ENCODE measurements at places on chromosomes 3 and 15.

DNA sequence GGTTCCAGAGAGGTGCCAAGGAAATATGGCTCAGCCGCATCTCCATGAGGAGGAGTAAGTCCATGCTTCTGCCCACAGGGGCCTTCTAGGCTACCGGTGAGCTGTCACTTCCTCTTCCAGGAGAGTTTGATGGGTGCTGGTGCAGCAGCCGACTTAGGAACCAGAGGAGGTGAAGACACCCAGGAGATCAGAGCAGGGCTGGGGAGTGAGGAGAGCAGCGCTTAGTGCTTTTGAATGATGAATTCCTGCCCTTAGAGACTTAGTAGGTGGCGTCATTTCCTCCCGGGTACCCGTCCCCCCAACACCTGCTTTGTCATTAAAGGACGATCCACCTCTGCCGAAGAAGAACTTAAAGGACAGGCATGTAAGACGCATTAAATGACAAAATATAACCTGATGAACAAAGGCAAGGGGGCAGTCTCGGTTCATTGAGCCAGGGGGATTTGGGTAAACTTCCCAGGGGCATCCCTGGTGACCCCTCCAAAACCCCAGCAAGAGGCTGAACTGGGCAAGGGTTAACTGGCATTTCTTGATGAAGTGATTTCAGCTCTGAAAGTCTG lies 67.6 kb downstream of the HES1 start:
- DNase-seq, result no peak

GRCh38 chr3:13839726-13840340 lies 40.0 kb downstream of the WNT7A start:
- DNase-seq, result no peak

DNA sequence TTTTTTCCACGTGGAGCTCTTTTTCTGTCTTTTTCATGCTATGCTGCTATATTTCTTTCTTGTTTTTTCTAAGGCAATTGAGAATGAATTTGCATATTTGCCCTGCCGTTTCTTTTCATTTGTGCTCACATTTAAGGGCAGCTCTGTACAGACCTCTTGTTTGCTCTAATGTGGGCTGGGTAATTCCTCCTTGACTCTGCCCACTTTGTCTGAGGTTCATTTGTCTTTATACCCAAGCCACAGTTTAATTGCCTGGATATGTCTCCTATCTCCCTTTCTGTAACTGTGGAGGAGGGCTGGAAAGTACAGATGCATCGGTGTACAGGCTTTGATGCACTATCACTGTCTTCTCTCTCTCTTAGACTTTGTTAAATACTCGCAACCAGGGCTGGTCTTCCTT lies 195.9 kb downstream of the EPHB1 start:
- no peak for DNase-seq

- DNase-seq, result no peak
Observed at GRCh38 chr3:131988209-131988608, 46.6 kb downstream of the CPNE4 start.

DNA sequence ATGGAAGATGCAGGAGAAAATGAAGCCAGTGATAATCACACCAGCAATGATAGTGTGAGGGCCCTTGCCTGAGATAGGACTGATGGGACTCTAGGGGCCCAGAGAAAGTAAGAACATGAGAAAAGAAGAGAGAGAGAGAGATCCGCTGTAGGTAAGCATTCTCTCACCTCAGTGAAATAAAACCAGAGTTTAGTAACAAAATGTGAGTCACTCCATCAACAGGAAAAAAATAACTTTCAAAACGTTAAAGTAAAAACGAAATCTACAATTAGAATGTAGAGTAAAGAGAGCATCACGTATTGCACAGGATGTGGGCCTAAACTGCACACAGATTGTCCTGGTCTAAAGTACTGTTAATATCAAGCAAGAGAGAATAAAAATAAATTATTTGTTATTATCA lies 6.8 kb upstream of the PRSS50 start:
- DNase-seq, result no peak

- peak; percentile 64 for DNase-seq
Observed at GRCh38 chr3:49244581-49245205, 32.3 kb downstream of the C3orf62 start.

DNA sequence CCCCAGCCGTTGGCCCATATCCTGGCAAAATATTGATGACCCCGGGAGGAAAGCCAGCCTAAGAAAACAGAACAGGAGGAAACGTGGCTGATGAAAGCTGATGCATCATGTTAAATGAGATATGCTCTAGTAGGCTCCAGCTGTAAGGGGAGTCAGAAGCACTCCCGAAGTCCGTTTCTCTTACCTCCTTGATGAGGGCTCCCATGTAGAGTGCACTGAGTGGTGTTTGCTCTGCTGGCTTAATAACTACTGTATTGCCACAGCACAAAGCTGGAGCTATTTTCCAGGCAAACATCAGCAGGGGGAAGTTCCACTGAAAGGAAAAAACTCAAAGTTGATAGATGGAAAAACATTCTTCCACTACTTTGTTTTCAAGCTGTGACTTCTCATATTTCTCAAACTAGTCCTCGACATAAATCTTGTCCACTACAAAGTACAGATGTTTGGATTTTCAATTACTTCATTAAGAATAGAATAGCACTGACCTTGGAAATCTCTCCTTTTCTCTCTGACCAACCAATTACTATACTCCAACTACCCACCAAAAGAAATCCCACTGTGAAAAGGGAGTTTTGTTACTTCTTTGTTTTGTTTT lies 72.7 kb downstream of the ALDH1A2 start:
- DNase-seq, result no peak

DNA sequence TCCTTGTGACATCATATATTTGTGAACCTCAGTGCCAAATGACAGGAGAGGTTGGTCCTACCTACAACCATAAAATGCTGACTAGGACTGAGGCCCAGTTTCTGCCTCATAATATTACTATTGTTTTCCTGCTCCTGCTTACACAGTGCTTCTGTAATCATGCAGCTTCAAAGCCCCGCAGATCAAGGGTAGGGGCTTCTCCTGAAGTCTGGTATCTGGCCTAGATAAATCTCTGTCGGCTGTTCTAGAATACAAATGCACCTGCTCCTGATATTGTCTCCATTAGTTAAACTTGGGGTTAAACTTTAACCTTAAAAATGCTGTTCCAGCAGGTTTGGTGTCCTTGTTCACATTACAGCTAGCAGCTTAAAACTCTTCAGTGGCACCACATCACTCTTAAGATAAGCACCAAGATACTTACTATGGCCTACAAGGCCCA lies 552.4 kb downstream of the TUSC7 start:
- no peak for DNase-seq

DNA sequence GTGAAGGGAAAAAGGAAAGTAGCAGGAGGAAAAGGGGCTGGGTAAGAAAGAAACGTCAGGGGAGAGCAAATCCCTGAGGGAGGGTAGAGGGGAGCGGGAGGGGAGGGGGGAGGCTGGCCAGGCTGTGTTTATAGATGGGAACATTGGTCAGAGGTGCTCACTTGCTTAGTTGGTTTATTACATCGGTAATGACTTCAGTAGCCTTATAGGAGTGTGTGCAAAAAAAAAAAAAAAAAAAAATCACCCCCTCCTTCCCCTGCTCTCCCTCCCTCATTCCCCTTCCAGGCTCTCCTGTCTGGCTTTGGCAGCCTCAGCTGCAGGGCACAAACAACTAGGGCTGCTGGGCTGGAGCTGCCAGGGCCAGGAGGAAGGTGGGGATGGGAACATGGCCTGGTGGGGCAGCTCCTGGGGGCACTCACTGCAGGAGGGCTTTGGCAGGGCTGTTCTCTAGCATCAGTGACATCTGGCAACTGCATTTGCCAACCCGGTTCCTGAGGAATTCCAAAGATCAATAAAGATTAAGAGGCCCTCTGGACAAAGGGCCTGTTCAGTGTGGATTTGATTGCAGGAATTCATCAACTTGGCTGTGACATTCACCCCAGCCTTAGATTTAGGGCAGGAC lies 334.5 kb upstream of the FRG2C start:
- no peak for DNase-seq

- DNase-seq, result no peak
Observed at GRCh38 chr3:30297112-30297511, 309.3 kb upstream of the TGFBR2 start.

- DNase-seq, result no peak
Observed at GRCh38 chr15:63403254-63403945, 21.8 kb upstream of the CA12 start.

DNA sequence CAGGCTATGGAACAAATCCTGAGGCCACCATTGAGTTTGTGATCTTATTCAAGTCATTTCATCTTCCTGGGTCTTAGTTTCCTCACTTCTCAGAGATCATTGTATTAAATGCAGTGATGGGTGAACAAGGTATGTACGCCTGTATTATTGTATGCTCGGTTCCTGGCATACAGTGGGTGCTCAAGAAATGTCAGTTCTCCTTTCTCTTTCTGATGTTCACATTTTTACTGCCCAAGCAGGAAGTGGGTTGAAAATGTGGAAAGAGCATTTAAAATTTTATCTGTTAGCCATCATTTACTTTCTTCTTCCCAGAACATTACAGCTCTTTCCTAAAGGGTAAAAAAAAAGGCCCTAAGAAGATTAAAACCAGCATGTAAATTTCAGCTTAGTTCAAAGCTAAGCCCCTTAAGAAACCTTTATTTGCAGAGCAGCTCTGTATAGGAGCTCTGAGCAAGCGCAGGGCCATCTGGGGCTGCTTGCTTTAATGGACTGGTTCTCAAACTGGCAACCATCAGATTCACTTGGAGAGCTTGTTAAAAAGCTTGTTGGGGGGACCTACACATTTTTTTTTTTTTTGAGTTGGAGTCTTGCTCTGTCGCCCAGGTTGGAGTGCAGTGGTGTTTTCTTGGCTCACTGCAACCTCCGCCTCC lies 179.4 kb downstream of the CHST2 start:
- no peak for DNase-seq

DNA sequence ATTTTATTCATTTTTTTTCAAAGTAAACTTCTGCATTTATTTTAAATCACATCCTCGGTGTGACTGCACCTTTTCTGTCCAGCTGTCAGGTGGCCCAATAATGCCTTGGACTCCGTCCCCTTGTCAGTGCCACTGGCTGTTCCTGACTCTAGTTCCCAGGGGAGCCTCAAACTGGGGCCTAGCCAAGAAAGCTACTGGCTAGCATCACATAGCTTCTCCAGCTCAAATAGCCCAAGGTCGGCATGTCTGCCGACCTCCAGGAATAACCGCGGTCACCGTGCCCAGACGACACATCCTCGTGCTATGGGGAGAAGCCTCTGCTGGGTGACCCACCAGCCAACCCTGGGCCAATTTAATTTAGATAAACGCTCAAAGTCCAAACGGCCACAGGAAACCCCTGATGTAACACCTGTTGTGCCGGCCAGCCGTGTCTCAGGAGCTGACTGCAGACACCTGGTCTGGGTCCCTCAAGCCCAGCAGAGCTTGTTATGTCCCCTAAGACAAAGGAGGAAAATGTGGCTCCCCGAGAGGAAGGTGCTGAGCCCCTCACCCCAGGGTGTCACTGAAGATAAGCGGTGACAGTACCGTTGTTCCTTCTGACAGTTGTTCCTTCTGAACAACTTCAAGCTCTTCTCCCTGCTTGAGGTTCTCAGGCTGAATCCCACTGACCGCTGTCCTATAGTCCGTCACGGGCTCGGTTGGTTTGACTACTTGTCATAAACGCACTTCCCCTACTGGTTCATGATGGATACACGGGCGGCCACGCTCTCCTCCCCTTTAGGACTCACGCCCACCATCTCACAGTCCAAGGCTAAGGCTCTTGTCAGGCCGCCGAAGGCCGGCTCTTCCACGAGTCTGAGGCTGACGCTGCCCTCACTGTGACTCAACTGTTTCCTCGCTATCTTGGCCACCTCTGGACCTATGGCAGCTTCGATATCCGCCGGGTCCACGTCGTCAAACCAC lies 126.2 kb downstream of the KLF13 start:
- no peak for DNase-seq

DNA sequence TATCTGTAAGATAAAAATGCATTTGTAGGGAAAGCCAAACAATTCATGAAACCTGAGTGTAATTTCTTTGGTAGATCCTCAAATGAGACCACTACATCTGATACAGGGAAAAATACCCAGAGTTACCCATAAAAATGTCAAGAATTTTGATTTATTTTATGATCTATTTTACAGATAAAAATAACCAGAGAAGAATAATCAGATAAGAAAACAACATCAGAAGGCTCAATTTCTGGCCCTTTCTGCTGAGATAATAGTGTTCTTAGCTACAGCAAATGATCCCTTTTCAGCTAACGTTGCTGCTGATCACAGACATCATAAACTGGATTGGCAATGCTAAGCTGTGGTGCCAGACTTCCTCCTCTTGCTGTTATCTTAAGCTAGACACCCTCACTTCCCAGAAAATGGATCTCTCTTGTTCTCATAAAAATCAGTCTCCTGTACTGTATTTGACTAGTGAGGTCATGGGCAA lies 21.3 kb upstream of the TMEM108 start:
- no peak for DNase-seq

DNA sequence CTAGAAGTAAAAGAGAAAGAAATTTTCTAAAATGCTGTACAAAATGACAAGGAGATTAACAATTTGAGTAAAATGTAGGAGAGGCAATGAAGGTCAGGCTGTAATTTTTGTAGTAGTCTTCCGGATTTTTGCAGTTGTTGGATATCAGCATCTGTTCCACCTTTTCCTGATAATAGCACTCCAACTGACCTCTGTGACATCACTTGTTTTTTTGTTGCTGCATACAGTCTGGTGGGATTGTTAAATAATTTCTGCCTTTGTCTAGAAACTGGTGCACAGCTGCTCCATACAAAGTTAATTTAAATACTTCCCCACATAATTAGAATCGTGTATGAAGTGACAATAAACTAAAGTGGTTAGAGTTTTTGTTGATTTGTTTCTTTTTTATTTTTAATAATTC lies 731.4 kb downstream of the PLOD2 start:
- no peak for DNase-seq

GRCh38 chr3:95302044-95302443 lies 1239.2 kb downstream of the NSUN3 start:
- peak; percentile 90 for DNase-seq

DNA sequence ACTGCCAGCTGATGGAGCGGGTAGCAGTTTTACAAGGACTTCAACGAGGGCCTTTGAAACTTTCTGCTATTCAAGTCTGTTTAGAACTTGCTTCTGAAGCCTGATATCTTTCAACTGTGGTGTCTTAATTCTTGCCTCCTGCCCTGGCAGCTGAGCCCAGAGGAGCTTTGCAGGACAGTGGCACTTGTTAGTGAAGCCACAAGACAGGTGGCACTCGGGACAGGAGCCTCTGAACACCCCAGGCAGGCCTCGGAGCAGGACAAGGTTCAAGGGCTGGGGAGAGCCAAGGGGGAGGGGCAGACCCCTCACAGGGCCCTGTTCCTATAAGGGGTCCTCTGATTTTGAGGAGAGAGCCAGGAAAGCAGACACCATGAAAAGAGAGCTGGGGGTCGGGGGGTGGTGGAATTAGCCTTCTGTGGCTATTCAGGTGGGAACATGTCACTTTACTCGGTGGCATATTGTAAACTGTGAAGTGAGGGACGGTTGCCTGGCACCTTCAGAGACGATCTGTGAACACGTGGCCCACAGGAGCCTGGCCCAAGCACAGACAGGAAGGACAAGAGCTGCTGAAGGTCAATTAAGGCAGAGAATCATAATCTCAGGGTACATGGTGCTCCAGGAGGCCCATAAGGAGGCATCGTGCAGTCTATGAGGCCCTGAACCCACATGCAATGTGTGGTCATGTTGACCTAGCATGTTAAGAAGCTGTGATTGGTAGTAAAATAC lies 30.1 kb upstream of the KY start:
- DNase-seq, result no peak

GRCh38 chr15:100668348-100668745 lies 66.0 kb downstream of the ASB7 start:
- DNase-seq, result no peak
